Activated T-helper 1 cell treated with Interleukin-2 at 50 U/mL for 16 hours (primary cell): ENCODE measurements at places on chromosomes 3 and 15.

GRCh38 chr15:96331945-96332636 is 1.6 kb downstream of the NR2F2 start:
- DNase-seq = no peak

- DNase-seq = no peak
Observed at GRCh38 chr3:184405075-184406030, 25.5 kb downstream of the CHRD start.

- no peak for DNase-seq
Observed at GRCh38 chr15:64383760-64384159, 2.5 kb upstream of the PCLAF start.

DNA sequence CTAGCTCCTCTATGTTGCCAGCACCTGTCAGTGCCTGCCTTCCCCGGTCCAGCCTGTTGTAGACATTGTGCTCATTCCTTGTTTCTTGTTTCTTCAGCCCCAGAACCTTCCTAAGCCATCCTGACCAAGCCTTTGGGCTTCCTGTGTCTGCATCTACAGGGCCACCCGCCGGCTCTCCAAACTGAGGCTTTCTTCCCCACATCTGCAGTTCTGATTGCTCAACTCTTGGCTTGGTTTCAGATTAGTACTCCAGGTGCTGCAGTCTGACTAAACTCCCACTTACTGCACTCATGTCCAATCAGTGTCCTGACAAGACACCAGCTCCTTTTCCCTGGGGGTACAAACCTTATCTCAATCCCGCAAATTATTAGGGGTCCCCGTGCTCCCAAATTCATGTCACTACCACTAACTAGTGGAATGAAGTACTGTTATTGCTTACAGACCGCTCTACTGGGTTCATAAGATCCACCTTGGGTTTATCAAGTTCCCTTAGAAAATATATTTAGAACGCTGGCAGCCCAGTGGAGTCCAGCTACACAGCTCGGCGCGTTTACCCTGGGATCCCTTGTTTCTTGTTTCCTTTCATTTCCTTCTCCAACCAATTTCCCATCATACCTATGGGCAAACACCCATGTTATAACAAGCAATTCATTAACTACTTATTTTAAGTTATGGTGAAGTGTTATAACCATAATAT is 114.2 kb upstream of the TJP1 start:
- no peak for DNase-seq

- DNase-seq = no peak
Observed at GRCh38 chr3:148528024-148528423, 169.7 kb upstream of the AGTR1 start.

DNA sequence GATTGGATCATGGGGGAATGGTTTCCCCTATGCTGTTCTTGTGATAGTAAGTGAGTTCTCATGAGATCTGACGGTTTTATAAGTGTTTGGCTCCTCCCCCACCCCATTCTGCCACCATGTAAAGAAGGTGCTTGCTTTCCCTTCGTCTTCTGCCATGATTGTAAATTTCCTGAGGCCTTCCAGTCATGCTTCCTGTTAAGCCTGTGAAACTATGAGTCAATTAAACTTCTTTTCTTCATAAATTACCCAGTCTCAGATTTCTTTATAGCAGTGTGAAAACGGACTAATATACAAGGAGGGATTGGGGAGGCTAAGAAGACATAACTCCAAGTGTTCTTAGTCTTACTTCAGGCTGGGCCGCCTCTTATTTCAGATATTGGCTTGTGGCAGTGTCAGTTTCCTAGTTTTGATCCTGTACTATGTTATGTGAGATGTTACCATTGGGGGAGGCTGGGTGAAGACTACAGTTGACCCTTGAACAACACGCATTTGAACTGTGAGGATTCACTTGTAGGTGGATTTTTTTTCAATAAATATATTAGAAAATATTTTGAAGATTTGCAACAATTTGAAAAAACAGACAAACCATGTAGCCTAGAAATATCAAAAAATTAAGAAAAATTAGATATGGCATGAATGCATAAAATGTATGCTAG is 44.9 kb downstream of the NMD3 start:
- no peak for DNase-seq

GRCh38 chr3:14890476-14890875 is 56.9 kb upstream of the NR2C2 start:
- DNase-seq = no peak

DNA sequence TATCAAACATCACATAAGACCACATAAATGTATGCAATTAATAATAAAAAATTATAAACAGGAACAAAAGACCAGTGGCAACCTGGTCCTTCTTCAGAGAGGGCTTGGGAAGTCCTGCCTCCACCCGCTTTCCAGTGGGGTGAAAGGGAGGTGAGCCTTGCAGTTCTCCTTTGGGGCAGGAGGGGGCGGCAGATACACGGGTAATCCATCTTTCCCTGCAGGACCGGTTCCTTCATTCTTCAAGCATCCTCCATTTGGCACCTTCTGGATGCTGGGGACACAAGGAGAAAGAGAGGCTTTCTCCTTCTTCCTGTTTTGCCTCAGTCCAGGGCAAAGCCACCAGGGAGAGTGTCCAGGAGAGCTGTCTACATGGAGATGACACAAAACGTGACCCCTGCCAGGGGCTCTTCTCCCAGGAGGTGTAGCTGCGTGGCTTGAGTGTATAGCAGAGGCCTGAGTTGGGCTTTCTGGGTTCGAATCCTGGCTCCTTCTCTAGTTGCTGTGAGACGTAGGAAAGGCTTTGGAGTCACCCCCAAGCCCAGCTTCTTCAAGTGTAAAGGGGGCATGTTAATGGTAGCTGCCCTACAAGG is 23.2 kb downstream of the RPLP1 start:
- peak; percentile 50 for DNase-seq

DNA sequence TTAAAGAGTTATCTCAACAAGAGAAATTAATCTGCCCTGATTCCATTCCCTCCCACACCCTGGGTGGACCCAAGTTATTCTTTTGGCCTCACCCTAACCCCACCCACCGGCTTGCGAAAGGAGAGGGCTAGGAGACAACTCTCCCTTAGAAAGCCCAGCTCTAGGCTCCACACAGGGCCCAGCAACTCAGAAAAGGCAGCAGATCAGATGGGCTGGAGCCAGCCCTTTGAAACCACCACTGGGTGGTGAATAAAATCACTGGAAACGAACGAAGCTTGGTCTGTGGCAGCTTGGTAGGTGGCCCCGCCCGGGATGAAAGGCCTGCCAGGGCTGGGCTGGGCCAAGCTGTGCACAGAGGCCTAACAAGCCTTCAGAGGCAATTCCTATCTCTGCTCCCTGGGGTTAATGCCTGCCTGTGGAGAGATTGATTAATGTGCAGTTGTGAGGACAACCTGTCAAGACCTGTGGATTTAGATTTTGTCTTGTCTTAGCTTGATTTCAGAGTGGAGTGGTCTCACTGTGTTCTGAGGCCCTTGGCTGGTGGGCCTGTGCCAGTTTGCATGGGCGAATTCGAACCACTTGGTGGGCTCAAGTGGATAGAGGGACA is 38.8 kb downstream of the BHLHE40 start:
- DNase-seq = no peak

DNA sequence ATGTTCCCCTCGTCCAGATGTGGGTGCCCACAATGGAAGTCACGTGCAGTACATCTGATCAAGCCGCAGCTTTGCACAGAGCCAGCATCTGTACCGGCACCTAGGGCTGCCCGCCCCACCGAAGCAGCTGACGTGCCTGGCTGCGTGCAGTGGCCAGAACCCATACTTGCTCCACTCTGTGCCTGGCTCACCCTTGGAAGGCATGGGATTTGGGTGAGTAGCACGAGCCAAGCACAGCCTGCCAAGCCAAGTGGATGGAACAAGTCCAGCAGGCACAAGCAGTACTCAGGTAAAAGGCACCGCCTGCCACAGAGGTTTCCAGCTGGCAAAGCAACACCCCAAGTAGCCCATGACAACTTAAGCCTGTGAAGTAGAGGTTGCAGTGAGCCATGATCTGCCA is 261.3 kb downstream of the TBC1D5 start:
- no peak for DNase-seq

- no peak for DNase-seq
Observed at GRCh38 chr3:141575879-141576743, 89.3 kb downstream of the RASA2 start.

- DNase-seq = no peak
Observed at GRCh38 chr3:42697289-42698051, 5.1 kb downstream of the HHATL start.

GRCh38 chr3:192897005-192897404 is 20.7 kb downstream of the MB21D2 start:
- DNase-seq = no peak

GRCh38 chr15:85880501-85881190 is 85.9 kb upstream of the KLHL25 start:
- DNase-seq = no peak

- no peak for DNase-seq
Observed at GRCh38 chr3:141083836-141084649, 32.9 kb downstream of the SPSB4 start.

- no peak for DNase-seq
Observed at GRCh38 chr15:57671636-57672035, 34.9 kb upstream of the POLR2M start.

- DNase-seq = no peak
Observed at GRCh38 chr3:14771593-14772497, 46.9 kb upstream of the FGD5 start.

GRCh38 chr15:35757361-35757760 is 211.4 kb upstream of the DPH6 start:
- DNase-seq = no peak

DNA sequence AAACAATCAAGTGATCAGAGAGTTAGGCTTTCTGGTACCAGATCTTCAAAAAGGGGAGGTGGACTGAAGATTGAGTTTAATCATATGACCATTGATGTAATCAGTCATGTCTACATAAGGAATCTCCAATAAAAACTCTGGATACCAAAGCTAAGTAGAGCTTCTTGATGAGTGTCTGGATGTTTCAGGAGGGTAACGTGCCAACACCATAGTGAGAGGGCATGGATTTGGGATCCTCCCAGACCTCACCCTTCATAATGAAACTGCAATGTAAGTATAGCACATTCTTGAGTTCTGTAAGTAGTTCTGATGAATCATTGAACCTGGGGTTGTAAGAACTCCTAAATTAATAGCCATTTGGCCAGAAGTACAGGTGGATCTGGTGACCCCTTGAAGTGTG is 21.3 kb downstream of the PGPEP1L start:
- no peak for DNase-seq

DNA sequence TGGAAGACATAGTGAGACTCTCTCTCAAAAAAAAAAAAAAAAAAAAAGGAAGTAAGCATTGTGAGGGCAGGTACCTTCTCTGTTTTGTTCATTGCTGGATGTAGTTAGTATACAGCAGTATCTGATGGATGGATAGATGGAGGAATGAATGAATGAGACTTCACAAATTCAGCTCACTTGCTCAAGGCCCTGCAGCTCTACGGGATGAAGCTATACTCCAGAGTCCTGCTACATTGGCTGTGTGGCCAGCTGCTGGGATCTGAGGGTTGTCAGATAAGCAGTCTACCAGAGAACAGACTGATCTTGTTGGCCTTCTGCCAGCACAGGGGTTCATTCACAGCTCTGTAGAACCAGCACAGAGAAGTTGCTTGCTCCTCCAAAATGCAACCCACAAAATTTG is 35.0 kb downstream of the MLH1 start:
- no peak for DNase-seq

DNA sequence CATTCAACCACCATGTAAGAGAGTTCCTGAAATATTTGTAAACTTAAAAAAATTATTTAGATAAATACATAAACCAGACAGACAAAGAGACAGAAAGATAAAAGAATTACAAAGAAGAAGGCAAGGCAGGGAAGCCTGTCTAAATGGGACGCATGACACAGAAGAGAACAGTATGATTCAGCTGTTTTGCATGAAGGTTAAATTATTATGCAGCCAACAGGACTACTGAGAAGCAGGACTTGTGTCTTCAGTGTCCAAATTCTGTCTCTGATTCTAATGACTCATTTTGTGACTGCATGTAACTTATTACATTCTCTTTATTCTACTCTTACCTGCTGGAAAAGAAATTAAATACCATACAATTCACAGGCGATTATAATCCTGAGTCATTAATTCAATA is 340.4 kb upstream of the KCNMB2 start:
- no peak for DNase-seq

GRCh38 chr3:196220587-196220986 is 4.3 kb downstream of the SLC51A start:
- no peak for DNase-seq

GRCh38 chr3:16372362-16373292 is 107.6 kb downstream of the OXNAD1 start:
- no peak for DNase-seq
